Activated T-cell treated with anti-CD3 and anti-CD28 coated beads for 4 hours (primary cell): ENCODE measurements at places on chromosomes 1 and 21.

DNA sequence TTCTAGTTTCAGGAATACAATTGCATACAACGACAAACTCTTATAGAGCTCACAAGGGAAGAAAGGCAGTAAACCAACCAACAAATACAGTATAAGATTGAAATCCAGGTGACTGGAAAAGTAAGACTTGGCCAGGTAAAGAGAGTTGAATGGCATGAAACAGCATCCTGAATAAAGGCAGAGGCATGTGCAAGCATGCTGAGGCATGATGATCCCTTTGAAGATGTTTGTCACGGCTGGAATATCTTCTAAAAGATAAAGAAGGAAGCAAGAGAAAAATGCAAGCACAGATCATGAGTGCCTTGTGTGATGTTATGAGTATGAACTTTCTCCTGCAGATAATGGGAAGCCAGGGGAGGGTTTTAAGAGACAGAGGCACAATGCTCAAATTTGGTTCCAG is 83.3 kb upstream of the SPATA6 start:
- no peak for DNase-seq

GRCh38 chr1:43509007-43509739 is 21.5 kb upstream of the PTPRF start:
- DNase-seq = no peak

GRCh38 chr1:239139801-239140200 is 246.6 kb upstream of the CHRM3 start:
- DNase-seq = no peak

GRCh38 chr21:45867041-45867666 is 114.4 kb upstream of the COL6A1 start:
- no peak for DNase-seq

DNA sequence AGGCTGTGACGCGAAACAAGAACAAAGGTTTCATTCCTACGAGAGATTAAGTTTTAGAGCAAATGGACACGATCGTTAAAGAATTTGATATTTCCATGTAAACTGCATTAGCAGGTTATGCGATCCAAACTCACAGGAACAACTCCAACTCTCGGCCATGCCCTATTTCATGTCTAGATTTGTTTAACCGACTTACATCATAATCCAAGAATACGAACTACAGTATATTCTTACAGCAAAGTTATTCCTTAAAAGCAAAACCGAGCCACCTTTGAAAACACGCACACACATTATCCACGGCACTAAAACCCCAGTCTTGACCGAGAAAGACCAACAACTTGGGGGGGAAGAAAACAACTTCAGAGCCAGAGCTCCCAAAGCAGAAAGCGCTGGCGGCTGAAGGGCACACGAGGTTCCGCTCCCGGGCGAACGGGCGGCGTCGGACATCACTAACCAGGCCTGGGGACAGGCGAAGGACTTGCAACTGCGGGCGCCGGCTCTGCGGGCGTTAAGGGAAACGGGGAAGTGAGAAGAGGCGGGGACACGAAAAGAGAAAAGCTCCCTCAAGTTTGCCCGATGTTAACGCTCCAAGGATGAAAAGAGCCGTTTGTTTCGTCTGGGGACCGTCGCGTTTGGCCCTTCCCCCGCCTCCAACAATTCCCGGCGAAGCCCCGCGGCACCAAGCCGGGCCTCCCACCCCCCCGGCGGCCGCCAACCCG is 690 bp downstream of the B3GALNT2 start:
- no peak for DNase-seq

DNA sequence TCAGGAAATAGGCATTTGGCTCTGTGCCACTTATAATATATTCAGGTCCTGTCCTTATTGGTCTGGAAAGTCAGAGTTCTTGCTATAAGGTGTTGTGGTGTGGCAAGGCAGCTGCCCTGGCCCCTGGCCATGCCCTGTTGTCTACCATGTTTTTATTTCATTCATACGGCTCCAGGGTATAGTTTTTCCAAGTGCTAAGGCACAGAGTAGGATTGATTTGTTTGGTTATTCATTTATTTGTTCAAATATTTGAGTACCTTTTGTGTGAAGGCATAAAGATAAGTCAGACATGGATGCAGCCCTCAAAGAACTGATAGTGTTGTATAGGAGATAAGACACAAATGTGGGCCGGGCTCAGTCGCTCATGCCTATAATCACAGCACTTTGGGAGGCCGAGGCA is 10.1 kb downstream of the ZBTB8B start:
- DNase-seq = no peak

- DNase-seq = no peak
Measured at GRCh38 chr1:151629278-151629677, 17.4 kb downstream of the SNX27 start.

GRCh38 chr1:116943438-116943837 is 33.7 kb downstream of the PTGFRN start:
- DNase-seq = no peak

DNA sequence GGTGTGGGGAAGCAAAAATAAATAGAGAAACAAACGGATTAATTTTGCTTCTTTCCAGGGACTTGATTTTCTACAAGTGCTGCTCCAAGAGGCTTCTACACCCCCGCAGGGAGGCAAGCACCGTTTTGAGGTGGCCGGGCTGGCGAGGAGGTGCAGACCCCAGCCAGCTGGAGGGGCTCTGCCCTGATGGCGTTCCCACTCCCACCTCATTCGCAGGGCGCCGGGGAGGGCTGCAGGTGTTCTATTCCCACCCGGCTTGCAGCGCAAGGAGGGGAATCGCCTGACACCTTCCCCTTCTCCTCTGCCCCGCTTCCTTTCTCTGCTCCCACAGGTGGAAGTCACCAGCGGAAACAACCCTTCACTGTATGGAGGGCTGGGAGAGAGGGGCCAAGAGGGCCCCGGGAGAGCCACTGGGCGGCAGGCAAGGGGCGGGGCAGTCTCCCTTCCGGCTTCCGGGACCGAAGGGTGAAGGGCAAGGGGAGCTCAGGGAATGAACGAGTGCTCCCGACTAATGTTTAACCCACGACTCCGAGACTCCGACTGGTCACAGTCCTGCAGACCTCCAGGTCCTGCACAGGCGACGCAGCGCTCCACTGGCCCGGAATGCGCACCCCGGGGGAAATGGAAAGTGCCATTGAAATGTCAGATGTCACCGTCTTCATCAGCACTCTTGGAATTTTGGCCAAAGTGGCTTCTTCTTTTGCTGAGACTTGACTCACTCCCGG is 29.1 kb downstream of the TEX35 start:
- DNase-seq = no peak

DNA sequence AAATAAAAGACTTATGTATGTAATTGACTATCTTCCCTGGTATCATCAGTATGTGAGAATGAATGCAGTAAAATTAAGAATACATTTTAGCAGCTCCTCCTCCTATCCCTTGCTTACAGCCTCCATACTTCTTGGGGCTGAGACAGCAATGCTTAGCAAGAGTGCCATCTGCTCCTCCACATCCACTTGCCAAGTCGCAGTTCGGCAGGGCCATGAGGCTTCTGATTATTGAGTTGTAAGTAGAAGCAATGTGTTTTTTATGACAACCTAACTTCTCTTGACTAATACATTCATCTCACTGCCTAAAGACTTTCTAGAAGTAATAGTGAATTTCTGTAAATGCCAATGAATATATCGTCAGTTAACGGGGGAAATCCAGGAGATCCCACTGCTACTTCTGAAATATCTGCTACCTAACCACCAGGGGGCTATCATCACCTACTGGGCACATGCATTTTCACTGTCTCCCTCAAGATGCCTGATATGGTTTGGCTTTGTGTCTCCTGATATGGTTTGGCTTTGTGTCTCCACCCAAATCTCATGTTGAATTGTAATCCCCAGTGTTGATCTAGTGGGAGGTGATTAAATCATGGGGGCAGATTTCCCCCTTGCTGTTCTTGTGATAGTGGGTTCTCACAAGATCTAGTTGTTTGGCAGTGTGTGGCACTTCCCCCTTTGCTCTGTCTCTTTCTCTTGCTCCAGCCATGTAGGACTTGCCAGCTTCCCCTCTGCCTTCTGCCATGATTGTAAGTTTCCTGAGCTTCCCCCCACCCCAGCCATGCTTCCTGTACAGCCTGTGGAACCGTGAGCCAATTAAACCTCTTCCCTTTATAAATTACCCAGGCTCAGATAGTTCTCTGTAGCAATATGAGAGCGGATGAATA is 59.6 kb downstream of the EXTL2 start:
- DNase-seq = no peak

- DNase-seq = no peak
Measured at GRCh38 chr1:30900931-30901560, 7.5 kb downstream of the SDC3 start.

DNA sequence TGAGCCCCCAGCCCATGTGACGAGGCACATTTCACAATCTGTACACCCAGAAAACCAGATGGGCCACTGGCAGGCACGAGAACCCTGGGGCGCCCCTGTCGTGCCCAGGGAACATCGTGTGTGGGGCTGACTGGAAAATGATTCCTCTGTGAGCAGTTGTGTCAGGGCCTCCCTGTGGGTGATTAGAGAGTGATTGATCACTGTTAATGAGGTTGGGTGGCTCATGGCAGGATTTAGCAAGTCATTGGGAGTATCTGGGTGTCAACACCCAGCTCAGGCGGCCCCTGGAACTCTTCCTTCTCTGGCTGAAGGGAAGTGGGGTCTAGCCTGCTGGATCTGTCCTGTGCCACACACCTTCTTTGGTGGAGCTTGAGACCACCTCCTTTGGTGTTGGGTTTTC is 5.7 kb downstream of the GRHL3 start:
- DNase-seq = no peak

DNA sequence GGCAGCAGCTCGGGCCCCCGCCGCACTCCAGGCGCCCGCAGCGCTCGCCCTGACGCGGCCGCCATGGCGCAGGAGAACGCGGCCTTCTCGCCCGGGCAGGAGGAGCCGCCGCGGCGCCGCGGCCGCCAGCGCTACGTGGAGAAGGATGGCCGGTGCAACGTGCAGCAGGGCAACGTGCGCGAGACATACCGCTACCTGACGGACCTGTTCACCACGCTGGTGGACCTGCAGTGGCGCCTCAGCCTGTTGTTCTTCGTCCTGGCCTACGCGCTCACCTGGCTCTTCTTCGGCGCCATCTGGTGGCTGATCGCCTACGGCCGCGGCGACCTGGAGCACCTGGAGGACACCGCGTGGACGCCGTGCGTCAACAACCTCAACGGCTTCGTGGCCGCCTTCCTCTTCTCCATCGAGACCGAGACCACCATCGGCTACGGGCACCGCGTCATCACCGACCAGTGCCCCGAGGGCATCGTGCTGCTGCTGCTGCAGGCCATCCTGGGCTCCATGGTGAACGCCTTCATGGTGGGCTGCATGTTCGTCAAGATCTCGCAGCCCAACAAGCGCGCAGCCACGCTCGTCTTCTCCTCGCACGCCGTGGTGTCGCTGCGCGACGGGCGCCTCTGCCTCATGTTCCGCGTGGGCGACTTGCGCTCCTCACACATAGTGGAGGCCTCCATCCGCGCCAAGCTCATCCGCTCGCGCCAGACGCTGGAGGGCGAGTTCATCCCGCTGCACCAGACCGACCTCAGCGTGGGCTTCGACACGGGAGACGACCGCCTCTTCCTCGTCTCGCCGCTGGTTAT is 2.8 kb downstream of the KCNJ9 start:
- DNase-seq = peak; percentile 64

DNA sequence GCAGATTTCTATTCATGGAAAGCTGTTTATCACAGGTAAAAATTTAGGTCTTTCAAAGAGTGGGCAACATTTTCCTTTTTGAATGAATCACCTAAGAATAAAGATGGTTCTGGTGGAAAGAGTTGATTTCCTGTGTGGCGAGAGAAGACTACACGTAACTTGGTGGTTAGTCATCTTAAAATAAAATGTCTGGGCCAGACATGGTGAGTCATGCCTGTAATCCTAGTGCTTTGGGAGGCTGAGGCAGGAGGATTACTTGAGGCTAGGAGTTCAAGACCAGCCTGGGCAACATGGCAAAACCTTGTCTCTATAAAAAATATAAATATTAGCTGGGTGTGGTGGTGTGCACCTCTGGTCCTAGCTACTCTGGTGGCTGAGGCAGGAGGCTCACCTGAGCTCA is 65.7 kb downstream of the DISP1 start:
- DNase-seq = peak; percentile 11
